ENCODE measurements at places on chromosomes 2 and 18. TPM values are rescaled to one million over a fixed set of nuclear protein-coding genes. Genes with fewer than 3 reads are reported as not detected.

- DNase-seq, result no peak
- H3K4me1 ChIP-seq, result peaks cover 13% of the 10 kb centered on the region
- H3K27ac ChIP-seq, result no peak overlapping the region
- no peak overlapping the region for H3K4me3 ChIP-seq
- H3K27me3 ChIP-seq, result peaks cover 12% of the 10 kb centered on the region
- H3K36me3 ChIP-seq, result peaks cover 11% of the 10 kb centered on the region
Observed at GRCh38 chr2:230938516-230939065, 13.5 kb upstream of the GPR55 start.

GRCh38 chr2:72994282-72994990 is 77.1 kb downstream of the SFXN5 start:
- no peaks in the 10 kb centered on the region for H3K36me3 ChIP-seq
- H3K4me1 ChIP-seq, result no peaks in the 10 kb centered on the region
- H3K27ac ChIP-seq, result no peak overlapping the region
- no peak overlapping the region for H3K4me3 ChIP-seq

DNA sequence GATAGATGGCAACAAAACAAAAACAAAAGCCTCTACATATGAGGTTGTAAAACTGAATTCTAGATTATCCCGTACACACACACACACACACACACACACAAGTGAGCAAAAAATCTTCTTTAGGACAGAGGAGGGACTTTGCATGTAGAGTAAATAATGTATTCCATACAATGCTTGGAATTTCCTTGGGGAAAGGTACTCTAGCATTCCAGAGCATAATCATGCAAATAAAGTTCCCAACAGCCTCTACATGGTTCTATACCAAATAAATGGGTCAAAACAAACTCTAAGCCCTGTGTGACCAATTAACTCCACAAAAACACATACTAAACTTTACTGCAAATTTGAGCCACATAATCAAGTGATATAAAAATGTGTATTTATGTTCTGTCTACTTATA is 191.4 kb downstream of the RBM43 start:
- no peak for DNase-seq
- H3K27me3 ChIP-seq, result peaks cover 5% of the 10 kb centered on the region
- no peak overlapping the region for H3K27ac ChIP-seq
- H3K4me1 ChIP-seq, result no peaks in the 10 kb centered on the region
- no peak overlapping the region for H3K4me3 ChIP-seq
- H3K36me3 ChIP-seq, result no peaks in the 10 kb centered on the region

DNA sequence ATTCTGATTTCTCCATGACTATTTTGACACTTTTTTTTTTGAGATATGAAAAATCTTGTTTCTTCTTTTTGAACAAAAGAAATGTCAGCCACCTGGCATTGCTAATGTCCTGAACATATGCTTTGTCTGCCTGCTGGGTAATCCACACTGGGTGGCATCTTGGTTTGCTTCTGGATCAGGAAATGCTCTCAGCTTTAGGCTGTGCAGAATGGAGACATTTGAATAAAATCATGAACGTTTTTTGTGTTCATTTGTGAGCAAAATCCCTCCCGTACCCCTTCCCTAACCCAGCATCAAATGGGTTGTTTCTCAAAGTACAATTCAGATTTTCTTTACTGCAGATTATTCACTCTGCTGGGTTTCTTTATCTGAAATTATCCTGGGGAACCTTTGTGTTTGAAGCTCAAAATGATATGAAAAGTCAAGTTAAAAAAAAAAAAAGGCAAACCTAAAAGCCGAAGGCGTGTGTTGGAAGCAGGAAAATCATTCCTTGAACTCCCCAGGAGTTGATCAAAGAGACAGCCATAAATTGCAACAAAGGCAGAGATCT is 53.4 kb upstream of the KLF7 start:
- peaks cover 32% of the 10 kb centered on the region for H3K4me1 ChIP-seq
- H3K27me3 ChIP-seq, result peaks cover 7% of the 10 kb centered on the region
- DNase-seq, result no peak
- no peak overlapping the region for H3K4me3 ChIP-seq
- no peaks in the 10 kb centered on the region for H3K36me3 ChIP-seq
- H3K27ac ChIP-seq, result no peak overlapping the region

DNA sequence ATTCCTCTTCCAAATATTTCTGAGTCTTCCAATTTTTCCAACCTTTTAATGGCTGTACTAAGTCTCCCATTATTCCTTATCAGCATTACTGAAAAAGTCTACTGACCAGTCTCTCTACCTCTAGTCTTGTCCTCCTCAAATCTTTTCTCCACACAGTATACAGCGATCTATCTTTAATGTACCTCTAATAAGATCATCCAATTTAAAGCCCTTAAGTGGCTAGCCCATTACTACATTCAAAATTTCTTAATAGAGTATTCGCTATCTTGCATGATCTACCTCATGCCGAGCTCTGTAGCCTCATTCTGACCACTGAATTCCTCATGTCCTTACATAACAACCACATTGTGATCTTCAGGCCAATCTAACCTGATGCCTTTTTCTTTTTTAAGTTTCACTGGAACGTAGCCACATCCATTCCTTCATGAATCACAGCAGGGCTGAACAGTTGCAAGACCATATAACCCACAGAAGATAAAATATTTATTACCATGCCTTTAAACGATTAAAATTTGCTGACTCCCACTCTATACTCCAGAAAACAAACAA is 57.9 kb downstream of the SLC66A3 start:
- H3K27me3 ChIP-seq, result no peaks in the 10 kb centered on the region
- H3K27ac ChIP-seq, result no peak overlapping the region
- no peak overlapping the region for H3K4me3 ChIP-seq
- no peak for DNase-seq
- peaks cover 20% of the 10 kb centered on the region for H3K36me3 ChIP-seq

DNA sequence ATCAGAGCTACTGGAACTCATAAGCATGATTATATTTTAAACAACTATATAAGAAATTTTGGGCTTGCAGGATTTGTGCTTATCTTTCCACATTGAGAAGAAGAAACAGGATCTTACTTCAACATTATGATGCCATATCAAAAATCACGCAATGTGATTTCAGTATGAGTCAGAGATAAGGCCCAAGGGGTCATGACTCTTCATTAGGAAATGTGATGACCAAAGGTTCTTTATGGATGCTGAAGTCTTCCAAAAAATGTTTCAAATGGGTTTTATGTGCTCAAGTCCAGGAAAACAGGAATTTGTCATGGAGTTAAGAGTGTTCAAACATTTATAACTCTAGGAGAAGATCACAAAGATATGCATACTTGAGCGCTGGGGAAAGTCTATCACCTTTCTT is 7.8 kb upstream of the SERPINB2 start:
- H3K36me3 ChIP-seq, result no peaks in the 10 kb centered on the region
- H3K4me3 ChIP-seq, result no peak overlapping the region
- peaks cover 9% of the 10 kb centered on the region for H3K4me1 ChIP-seq
- no peak overlapping the region for H3K27ac ChIP-seq

Gene SIX2
- not detected for total RNA-seq

DNA sequence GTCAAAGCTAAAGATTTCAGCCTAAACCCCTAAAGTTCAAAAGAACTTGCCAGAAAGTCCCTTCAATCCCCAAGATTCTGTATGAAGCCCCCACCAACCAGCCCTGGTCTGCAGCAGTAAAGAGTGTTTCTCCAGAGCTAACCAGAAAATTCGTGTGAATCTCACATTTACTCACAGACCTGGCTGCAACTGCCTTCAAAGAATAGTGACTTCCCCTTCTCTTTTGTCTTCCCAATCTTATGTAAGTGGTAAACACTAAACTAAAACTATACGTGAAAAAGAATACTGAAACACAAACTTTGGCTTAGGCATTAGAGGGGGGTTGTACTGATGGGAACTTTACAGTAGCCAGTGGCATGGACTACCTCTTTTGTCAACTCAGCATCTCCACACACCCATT is 50.6 kb upstream of the SETBP1 start:
- no peak for DNase-seq
- peaks cover 3% of the 10 kb centered on the region for H3K27me3 ChIP-seq
- H3K27ac ChIP-seq, result no peak overlapping the region
- no peak overlapping the region for H3K4me3 ChIP-seq
- no peaks in the 10 kb centered on the region for H3K36me3 ChIP-seq

GRCh38 chr18:10070561-10071000 is 156.8 kb downstream of the VAPA start:
- no peak overlapping the region for H3K27ac ChIP-seq
- H3K27me3 ChIP-seq, result no peaks in the 10 kb centered on the region
- DNase-seq, result no peak
- no peaks in the 10 kb centered on the region for H3K36me3 ChIP-seq
- H3K4me3 ChIP-seq, result no peak overlapping the region

Gene IL18R1
- 22.4 TPM for total RNA-seq

DNA sequence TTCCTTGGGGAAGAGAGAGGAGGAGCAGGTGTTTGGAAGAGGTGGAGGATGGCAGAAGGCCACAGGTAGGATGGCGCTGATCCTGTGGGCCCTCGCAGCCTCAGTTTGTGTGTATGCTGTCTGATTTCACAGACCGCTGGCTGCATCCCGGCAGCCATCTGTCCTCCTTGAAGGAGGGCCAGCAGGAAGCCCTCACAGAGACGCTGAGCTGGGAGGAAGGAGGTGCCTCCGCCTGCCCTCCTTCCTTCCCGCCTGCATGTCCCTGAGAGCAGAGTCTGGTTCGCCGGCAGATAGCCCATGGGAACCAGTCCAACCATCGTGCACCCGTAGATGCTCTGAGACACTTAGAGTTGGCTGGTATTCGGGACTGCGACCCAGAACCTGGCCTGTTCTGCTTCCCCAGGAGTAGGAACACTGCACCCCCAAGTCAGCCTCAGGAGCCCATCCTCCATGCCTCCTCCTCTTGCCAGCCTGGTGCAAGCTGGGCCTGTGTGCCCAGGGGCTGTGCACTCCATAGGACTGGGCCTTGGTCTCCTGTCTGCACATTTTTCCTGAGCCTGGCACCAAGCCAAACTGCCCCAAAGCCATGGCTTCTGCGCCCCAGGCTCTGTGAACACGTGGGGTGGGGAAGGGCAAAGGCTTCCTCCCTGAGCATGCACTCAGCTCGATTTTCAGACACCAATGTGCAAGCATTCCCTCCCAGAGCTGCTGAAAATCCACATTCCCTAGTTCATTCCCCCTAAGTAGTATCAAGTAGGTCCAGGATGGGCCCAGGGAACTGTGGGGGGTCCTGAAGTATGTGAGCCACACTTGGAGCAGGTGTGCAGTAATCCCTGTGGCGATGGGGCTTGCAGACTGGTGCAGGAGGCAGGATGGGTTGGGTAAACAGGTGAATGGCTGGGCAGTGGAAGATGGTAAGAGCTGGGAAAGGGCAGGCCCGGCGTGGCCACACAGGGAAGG is 115.6 kb downstream of the SEPTIN10 start:
- DNase-seq, result no peak
- no peaks in the 10 kb centered on the region for H3K36me3 ChIP-seq
- H3K27me3 ChIP-seq, result no peaks in the 10 kb centered on the region
- H3K4me1 ChIP-seq, result no peaks in the 10 kb centered on the region

GRCh38 chr2:54073796-54074195 is 41.6 kb upstream of the ACYP2 start:
- H3K4me3 ChIP-seq, result no peak overlapping the region
- H3K4me1 ChIP-seq, result peaks cover 8% of the 10 kb centered on the region
- H3K27ac ChIP-seq, result no peak overlapping the region
- H3K27me3 ChIP-seq, result no peaks in the 10 kb centered on the region
- H3K36me3 ChIP-seq, result no peaks in the 10 kb centered on the region

Gene NOSTRIN
- total RNA-seq, result not detected
